Progenitor cell of endocrine pancreas (in vitro differentiated cells): ENCODE measurements at places on chromosomes 3 and 15. TPM values are rescaled to one million over a fixed set of nuclear protein-coding genes. Genes with fewer than 3 reads are reported as not detected.

The C3orf22 gene
- 0.26 and 0.44 TPM in 2 replicates for total RNA-seq

- H3K27ac ChIP-seq = no peak overlapping the region
- DNase-seq = no peak
- H3K4me3 ChIP-seq = no peak overlapping the region
- no peaks in the 10 kb centered on the region for H3K27me3 ChIP-seq
Measured at GRCh38 chr3:130582457-130583153, 65.6 kb downstream of the COL6A6 start.

The PLSCR2 gene
- total RNA-seq = 0.44 TPM in 1 of 2 replicates, not detected in the other

DNA sequence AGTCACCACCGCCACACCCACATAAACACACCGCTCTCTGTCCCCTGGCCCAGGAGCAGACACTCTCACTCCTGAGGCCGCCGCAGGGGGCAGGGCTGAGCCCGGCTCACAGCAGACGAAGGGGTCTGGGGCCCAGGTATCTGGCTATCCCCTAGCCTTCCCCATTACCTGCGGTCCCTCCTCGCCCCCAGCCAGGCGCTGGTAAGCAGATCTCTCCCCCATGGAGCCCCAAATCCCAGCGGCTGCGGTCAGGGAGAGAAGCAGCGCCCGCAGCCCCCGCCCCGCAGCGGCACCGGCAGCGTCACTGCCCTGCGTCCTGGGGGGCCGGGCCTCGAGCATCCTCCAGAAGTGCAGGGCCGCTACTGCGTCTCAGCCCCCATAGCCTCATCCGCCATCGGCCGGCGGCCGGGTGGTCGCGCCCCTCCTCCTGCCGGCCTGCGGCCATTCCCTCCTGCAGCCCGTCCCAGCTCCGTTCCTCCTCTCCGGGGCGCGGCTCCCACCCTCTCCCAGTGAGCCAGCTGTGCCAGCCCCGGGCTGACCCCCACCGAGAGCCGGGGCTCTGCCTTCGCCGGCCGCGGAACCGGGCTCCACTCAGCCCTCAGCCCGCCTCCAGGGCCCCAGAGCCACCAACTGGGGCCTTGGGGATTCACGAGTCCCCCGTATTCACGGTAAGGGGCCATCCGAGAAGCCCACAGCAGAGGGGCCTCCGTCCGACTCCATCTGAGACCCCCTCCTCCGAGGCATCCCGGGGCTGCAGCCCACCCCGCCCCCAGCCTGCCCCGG is 13.1 kb downstream of the TNK2 start:
- peaks cover 19% of the 10 kb centered on the region for H3K4me1 ChIP-seq
- H3K27me3 ChIP-seq = no peaks in the 10 kb centered on the region
- H3K4me3 ChIP-seq = peak overlapping the region; percentile 72

DNA sequence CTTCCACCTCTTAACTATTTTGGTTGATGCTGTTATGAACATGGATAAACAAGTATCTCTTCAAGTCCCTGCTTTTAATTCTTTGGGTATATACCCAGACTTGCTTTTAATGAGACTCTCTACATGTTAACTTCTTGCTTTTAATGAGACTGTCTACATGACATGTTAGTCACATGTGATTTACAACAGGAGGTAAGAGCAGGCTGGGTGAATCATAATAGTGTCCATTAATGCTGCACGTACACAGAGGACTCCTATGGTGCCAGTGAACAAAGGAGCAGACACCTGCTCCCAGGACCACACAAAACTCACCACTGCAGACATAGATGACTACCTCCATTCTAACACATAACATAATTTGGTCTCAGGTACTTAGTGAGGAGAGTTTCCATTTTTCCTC is 273.4 kb upstream of the NSMCE3 start:
- H3K27ac ChIP-seq = no peak overlapping the region
- DNase-seq = no peak
- peaks cover 6% of the 10 kb centered on the region for H3K36me3 ChIP-seq
- no peaks in the 10 kb centered on the region for H3K27me3 ChIP-seq
- H3K4me3 ChIP-seq = no peak overlapping the region
